ENCODE measurements at places on chromosomes 7 and 10. TPM values are rescaled to one million over a fixed set of nuclear protein-coding genes. Genes with fewer than 3 reads are reported as not detected.

DNA sequence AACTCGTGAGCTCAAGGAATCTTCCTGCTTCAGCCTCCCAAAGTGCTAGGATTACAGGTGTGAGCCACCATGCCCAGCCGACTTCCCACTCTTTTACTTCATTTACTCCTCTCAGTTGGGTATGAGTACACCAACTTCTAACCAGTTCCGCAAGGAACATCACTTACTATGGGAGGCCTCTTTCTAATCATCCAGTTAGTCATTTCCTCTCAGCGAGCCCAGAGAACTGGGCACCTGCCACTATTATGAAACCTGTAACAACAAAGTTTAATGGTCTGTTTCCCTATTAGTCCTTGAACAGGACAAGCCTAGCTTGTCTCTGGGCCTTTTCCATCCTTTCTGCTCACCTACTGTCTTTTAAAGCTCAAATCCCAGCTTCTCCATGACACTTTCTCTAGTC is 88.8 kb downstream of the DNMBP start:
- no peak for DNase-seq

DNA sequence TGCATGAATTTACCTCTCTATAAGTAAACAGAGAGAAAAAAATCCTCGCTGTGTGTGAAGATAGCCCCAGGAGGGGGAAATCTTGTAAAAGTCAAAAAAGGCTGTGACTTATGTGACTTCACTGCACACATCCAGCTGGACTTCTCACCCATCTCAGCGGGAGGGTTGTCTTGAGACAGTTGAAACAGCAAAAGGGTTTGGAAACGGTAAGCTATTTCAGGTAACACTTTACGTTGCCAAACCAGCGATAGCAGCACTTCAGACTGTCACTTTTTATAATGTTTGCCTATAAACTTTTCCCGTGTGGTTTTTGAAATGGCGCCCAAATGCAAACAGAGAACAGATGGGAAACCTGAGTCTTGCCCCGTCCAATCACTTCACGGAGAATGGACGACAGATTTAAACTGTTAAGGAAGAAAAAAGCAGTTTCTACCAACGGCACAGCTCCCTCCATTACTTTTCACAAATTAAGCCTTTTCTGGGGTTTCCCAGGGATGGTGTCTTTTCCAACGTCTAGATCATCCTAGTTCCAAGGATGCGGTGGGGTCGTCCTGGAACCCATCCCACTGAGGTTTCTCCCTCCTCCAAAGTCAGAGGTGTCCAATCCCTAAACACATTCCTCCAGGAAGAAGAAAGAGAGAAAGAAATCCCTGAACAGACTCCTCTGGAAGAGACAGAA is 25.2 kb downstream of the FGFR2 start:
- no peak for DNase-seq

GRCh38 chr7:152392254-152392653 is 43.5 kb downstream of the KMT2C start:
- DNase-seq: no peak

GRCh38 chr7:53518319-53518718 is 482.9 kb downstream of the POM121L12 start:
- no peak for DNase-seq

DNA sequence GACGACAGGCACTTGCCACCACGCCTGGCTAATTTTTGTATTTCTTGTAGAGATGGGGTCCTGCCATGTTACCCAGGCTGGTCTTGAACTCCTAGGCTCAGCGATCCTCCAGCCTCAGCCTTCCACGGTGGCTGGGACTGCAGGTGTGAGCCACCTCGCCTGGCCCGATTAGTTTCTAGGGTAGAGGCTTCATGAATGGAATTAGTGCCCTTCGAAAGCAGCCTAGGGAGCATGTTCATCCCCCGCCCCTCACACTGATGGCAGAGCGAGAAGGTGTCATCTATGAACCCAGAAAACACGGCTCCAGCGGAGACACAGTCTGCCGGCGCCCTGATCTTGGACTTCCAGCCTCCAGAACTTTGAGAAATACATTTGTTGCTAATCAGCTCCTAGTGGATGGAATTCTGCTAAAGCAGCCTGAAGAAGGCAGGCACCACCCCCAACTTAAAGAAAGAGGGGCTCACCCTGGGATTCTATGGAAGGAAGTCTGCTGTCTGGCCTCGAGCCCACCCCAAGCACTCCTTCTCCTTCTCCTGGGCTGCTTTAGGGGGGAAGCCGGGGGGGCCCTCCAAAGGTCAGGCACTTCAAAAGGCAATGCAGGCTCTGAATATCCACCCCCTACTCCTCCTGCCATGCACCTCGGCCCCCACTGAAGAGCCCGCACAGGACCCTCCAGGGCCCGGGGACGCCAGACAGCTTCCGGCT is 10.1 kb downstream of the PDGFA start:
- no peak for DNase-seq

DNA sequence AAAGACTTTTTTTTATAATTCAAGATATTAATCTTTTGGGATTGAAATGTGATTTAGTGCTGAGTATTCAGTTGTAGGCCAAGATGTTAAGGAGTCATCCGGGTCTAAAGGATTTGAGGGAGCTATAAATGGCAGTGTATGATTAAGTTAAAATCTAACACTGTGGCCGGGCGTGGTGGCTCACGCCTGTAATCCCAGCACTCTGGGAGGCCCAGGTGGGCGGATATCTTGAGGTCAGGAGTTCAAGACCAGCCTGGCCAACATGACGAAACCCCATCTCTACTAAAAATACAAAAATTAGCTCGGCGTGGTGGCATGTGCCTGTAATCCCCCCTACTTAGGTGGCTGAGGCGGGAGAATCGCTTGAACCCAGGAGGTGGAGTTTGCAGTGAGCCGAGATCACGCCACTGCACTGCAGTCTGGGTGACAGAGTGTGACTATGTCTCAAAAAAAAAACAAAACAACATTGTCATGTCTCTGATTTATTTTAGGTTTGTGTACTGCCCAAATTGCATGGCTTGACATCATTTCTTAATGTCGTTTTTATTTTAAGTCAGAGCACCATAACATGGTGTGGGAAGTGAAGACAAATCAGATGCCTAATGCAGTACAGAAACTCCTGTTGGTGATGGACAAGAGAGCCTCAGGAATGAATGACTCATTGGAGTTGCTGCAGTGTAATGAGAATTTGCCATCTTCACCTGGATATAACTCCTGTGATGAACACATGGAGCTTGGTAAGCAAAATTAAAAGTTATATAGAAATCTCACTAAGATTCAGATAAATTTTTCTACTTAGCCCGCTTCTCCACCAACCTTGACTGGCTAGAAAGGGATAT is 10.7 kb downstream of the HBP1 start:
- DNase-seq: no peak

DNA sequence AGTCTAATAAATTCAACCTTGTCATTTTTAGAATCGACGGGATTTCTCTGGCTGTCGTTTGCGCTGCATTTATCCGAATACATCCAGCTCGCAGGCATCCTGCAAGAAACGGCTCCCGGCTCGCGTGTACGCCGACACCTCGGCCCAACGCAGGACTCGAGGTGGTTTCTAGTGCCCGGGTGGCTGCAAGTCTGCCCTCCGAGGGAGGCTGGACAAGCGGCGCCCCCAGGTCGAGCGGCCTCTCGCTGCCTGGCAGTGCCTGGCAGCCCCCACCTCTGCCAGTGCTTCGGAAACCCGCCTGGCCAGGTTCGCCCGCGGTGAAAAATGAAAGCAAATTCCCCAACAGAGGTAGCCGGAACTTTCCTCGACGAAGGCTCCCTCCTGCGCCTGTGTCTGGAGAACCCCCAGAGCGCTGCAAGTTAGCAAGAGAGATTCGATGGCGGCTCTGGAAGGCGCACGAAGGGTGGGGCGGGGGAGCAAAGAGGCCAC is 5.7 kb upstream of the ZNF503 start:
- no peak for DNase-seq

CD36 gene
- 91.6 TPM for total RNA-seq

IDI2 gene
- total RNA-seq: not detected

SEMA3C gene
- 152 TPM for total RNA-seq
